ENCODE measurements at places on chromosomes 6 and 20.

GRCh38 chr20:32898729-32899128, 40.0 kb downstream of the EFCAB8 start:
- DNase-seq = no peak

DNA sequence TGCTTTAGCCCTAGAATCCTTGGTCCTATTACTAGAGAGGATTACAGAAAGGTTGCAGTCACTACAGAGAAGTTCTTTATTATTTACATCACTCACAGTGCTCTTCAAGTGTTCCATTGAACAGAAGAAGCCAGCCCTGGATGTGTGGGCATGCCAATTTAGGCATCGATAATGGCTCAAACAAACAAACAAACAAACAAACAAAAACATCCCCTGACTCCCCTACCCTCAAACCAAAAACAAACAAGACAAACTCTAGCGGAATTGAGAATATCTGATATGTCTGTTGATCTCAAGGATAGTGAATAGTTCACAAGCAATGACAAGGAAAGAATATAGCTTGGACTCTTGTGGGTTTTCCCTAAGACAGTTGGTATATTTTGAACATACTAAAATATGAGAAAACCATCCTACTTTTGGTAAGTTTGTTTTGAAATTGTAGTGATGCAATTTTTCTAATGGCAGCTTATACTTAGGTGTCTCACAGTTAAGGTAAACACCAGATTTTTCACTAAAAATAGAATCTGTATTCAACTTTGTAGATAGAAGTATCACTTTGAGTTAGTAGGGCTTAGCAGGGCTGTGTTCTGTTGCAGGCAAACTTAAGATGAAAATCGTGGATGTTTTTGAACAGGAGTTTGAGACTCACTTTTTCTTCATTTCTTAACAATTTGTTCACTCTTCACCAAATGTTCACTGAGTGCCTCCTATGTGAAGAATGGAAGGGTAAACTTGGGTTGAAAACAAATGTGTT, 92.8 kb upstream of the FAM184A start:
- no peak for DNase-seq

- no peak for DNase-seq
Measured at GRCh38 chr6:117481278-117481925, 1.1 kb upstream of the DCBLD1 start.

GRCh38 chr6:161139766-161140553, 133.9 kb downstream of the AGPAT4 start:
- no peak for DNase-seq

- DNase-seq = no peak
Measured at GRCh38 chr6:128981716-128982115, 98.8 kb downstream of the LAMA2 start.

DNA sequence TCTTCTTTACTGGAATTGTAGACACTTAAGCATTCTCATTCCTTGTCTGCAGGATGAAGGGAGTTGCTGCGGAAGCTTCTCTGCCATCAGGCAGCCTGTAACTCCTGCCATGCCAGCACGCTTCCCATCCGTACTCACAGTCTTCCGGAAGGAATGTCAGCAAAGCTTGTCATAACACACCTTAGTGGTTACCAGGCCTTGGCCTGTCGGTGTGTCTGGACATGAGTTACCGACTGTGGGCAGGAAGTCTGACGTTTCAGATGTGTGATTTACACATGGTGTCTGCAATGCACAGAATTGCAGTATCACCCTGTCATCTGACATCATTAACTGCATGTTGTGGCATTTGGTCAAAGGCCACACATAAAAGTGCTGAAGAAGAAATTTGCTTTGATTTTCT, 102.2 kb downstream of the SLC24A3 start:
- DNase-seq = no peak

- DNase-seq = no peak
Measured at GRCh38 chr20:46119028-46119546, 973 bp downstream of the CD40 start.

Data from Panc1 (cell line).